Stimulated activated CD4-positive, alpha-beta T cell treated with anti-CD3 and anti-CD28 coated beads, Interleukin-4, amount 100 ng/mL, for 24 hours (primary cell): ENCODE measurements at places on chromosomes 7 and 10.

GRCh38 chr10:77233466-77233865 is 404.1 kb downstream of the KCNMA1 start:
- DNase-seq, result no peak

DNA sequence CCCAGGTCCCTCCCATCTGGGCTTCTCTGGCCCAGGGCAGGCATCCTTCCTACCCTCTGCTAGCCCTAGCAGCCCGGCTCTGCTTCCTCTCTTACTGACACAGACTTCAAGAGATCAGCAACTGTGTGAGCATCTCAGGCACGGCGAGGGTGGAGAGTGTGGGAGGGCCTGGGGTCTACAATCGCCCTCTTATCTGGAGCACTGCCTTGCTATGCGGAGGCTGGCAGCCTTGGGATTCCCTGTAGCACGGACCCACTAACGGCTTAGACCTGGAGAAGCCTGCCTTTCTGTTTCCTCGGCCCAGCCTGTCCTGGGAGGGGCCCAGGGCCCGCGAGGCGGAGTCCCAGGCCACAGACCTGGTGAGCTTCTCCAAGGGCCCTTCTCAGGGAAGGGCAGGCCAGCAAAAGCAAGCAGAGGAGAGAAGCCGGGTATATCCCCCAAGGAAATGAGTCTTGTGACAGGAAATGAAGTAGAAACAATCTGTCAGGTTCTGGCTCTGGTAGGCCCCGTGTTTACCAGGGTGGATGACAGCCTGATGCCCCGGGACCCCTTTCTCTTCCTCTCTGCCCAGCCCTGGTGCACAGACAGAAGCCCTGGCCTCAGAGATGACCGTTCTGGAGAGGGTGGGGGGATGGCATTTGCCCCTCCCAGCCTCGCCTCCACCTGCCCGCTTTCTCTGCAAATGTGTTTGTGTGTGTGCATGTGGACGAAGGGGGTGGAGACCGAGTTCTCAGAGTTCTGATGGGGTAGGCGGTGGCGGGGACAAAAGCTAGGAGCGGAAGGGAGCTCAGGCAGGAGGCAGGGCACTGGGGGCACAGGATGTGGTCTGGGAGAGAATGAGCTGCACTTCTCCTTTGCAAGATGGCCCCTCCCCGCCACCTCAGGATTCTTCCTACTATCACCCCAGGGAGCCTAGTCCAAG is 2.5 kb downstream of the LRCH4 start:
- peak; percentile 72 for DNase-seq

- no peak for DNase-seq
Measured at GRCh38 chr7:73308074-73308664, 457 bp downstream of the NSUN5 start.

GRCh38 chr7:143407287-143408251 is 1.1 kb downstream of the EPHA1 start:
- no peak for DNase-seq

DNA sequence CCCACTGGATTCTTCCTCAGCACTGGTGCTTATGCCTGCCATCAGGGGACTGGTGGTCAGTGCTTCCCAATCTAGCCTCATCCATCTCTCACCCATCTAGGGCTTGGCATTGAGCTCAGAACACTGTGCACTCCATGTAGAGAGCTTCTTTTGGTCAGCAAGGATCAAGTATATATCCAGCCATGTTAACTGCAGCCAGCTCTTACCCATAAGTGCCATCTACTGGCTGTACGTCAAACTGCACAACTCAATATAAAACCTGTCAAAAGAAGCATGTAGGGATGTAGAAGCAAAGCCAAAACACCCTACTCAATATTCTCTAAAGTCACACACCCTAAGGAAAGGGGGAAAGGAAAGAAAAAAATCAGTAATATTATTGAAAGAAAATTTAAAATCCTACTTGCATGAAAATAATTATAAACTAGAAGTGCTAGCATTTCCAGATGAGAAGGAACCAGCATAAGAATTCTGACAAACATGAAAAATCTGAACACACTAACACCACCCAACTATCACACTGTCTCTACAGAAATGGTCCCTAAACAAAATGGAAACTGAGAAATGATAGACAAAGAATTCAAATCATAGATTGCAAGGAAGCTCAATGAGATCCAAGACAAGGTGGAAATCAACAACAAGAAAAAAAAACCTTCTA is 531.1 kb upstream of the STEAP1 start:
- DNase-seq, result no peak

GRCh38 chr10:126253611-126253998 is 134.7 kb downstream of the ADAM12 start:
- no peak for DNase-seq

GRCh38 chr10:69641261-69641980 is 11.4 kb downstream of the FAM241B start:
- no peak for DNase-seq

- DNase-seq, result no peak
Measured at GRCh38 chr10:2047679-2048078, 310.4 kb upstream of the ADARB2 start.

- DNase-seq, result no peak
Measured at GRCh38 chr10:4127518-4128315, 342.7 kb upstream of the KLF6 start.

DNA sequence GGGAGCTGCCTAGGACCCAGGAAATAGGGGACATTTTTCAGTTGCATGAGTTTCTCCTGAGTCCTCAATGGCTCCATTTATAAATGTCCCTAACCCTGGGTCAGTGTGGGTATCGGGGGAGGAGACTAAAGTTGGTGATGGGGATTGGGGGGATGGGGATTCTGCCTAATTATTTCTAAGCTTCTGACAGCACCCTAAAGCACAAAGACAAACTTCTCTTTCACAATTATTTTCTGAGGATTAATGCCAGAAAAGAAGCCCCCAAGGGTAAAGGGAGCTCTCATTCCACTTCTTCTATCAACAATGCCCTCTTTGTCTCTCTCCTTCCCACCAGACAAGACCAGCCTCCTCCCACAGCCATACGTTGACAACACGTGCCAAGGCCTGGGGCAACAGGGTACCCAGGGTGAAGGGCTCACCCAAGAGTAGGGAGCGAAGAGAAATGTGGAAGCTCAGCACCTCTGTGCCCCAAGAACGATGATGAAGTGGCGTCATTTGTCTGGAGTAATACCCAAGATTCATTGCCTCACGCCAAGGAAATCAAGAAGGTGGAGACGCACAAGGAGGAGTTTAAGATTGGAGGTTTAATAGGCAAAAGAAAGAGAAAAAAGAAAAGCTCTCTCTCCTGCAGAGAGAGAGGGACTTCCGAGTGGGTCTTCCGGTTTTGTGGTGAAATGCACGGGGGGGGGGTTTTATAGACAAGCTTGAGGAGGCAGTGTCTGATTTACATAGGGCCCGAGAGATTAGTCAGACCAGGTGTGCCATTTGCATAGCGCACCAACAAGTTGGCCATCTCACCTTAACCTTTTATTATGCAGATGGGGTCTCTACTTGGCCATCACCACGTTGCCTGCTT is 14.4 kb upstream of the GJC3 start:
- no peak for DNase-seq
